ENCODE measurements at places on chromosomes 12 and 14. TPM values are rescaled to one million over a fixed set of nuclear protein-coding genes. Genes with fewer than 3 reads are reported as not detected.

The DBX2 gene
- total RNA-seq = not detected

The KRT1 gene
- total RNA-seq = not detected

The SYCP3 gene
- total RNA-seq = 0.85 TPM

The SIRT4 gene
- total RNA-seq = 0.96 TPM

The SRRM4 gene
- total RNA-seq = not detected

The DDX24 gene
- 163 TPM for total RNA-seq

The ATXN2 gene
- 21.4 TPM for total RNA-seq

The LRIG3 gene
- 18.3 TPM for total RNA-seq

The GYS2 gene
- not detected for total RNA-seq

The MMP14 gene
- total RNA-seq = 383 TPM

The LRP1 gene
- 326 TPM for total RNA-seq

The TPH2 gene
- total RNA-seq = not detected

The RNASE3 gene
- total RNA-seq = not detected

The CELA1 gene
- total RNA-seq = not detected

The KRT73 gene
- not detected for total RNA-seq

The LRTM2 gene
- not detected for total RNA-seq

The POTEM gene
- not detected for total RNA-seq

The NUDT14 gene
- total RNA-seq = 8.2 TPM

The SLC17A8 gene
- not detected for total RNA-seq

The NRIP2 gene
- 0.28 TPM for total RNA-seq

The NT5DC3 gene
- 10.9 TPM for total RNA-seq

The TBC1D30 gene
- 0.85 TPM for total RNA-seq

The CLEC4C gene
- not detected for total RNA-seq

The GARIN6 gene
- not detected for total RNA-seq

The ASB2 gene
- total RNA-seq = under 0.01 TPM

The JDP2 gene
- 29.3 TPM for total RNA-seq

The OTOGL gene
- total RNA-seq = 0.28 TPM

The DIO3 gene
- total RNA-seq = not detected

The TMEM121 gene
- 12.7 TPM for total RNA-seq

The PIANP gene
- total RNA-seq = under 0.01 TPM

The TGM1 gene
- total RNA-seq = 0.85 TPM

The FITM1 gene
- total RNA-seq = not detected

The OTUB2 gene
- 2.0 TPM for total RNA-seq

The P2RX7 gene
- under 0.01 TPM for total RNA-seq

The ING4 gene
- 33.5 TPM for total RNA-seq

The SAMD15 gene
- 2.5 TPM for total RNA-seq

The DLGAP5 gene
- total RNA-seq = 53.7 TPM

The TDP1 gene
- 23.4 TPM for total RNA-seq

The APAF1 gene
- total RNA-seq = 39.3 TPM

The MYL6 gene
- 2,884 TPM for total RNA-seq

The NTN4 gene
- total RNA-seq = 153 TPM

The FBLN5 gene
- total RNA-seq = 3.8 TPM

The PROX2 gene
- not detected for total RNA-seq

The LTBP2 gene
- total RNA-seq = 156 TPM

The TAS2R31 gene
- total RNA-seq = 5.6 TPM

The COL2A1 gene
- under 0.01 TPM for total RNA-seq

The HOMEZ gene
- total RNA-seq = 2.5 TPM

The CLMN gene
- 3.9 TPM for total RNA-seq

The CDH24 gene
- 10.2 TPM for total RNA-seq

The RAB15 gene
- total RNA-seq = 1.7 TPM

The PRPH gene
- total RNA-seq = under 0.01 TPM

The LBHD2 gene
- total RNA-seq = not detected

The MGST1 gene
- total RNA-seq = 54.4 TPM

Measured in regular cardiac myocyte (primary cell).